ENCODE measurements at places on chromosomes 12 and 14. TPM values are rescaled to one million over a fixed set of nuclear protein-coding genes. Genes with fewer than 3 reads are reported as not detected.

The DPY19L2 gene
- total RNA-seq: 0.65 TPM

The BLOC1S1 gene
- 65.3 TPM for total RNA-seq

The GPR84 gene
- total RNA-seq: under 0.01 TPM

The RFX4 gene
- total RNA-seq: not detected

The SBNO1 gene
- total RNA-seq: 14.4 TPM

The LRTM2 gene
- total RNA-seq: not detected

The ZDHHC22 gene
- total RNA-seq: under 0.01 TPM

The SIRT4 gene
- 3.2 TPM for total RNA-seq

The ADAMTS20 gene
- not detected for total RNA-seq

The LRRK2 gene
- 0.20 TPM for total RNA-seq

The PPFIBP1 gene
- 612 TPM for total RNA-seq

The CD163 gene
- total RNA-seq: under 0.01 TPM

The IFNG-AS1 gene
- not detected for total RNA-seq

The KCNH5 gene
- total RNA-seq: not detected

The TAS2R19 gene
- total RNA-seq: 2.6 TPM

The AVPR1A gene
- not detected for total RNA-seq

The SLC7A8 gene
- 0.44 TPM for total RNA-seq

The CFAP54 gene
- 9.7 TPM for total RNA-seq

The NGB gene
- total RNA-seq: not detected

Data from lung microvascular endothelial cell (primary cell).